RPMI8226 (cell line): ENCODE measurements at places on chromosomes 5 and 9.

DNA sequence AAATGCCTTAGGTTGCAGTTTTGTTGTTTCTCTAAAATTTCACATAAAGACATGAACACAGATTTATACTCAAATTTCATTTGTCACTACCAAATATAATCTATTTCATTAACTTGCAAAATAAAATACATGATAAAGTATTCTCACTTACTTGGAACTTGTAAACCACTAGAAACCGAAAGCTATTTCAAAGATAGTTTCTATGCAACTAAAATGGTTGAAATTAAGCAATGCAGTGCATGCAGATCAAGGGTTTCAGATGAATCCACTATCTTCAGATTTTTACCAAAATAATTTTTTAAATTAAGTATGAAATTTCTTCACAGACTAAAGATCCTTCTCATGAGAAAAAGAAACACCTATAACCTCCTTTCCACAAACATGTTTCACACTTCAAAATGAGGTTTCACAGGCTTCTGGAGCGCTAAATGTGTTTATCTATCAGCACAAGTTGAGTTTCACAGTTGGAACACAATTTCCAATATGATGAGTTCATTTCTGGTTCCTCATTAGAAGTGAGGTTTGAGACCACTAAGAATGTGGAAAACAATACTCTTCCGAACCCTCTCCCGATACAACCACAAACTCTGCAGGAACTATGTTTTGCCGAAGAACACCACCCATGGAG lies 63.9 kb downstream of the EPB41L4A start:
- DNase-seq = no peak

DNA sequence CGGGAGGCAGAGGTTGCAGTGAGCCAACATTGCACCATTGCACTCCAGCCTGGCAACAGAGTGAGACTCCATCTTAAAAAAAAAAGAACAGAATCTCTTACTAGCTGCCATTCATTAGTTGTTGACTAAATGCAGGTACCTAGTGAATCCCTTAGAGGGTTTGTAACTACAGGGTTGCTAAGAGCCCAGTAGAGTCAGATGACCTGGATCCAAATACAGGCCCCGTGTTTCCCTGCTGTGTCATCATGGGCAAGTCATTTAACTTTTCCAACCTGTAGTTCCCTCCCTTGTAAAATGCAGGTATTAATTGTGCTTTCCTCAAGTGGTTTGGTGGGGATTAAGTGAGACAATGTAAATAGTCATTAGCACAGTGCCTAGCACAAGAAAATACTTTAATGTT lies 32.8 kb downstream of the PLAC8L1 start:
- DNase-seq = no peak

GRCh38 chr5:127517110-127517479 lies 345 bp upstream of the PRRC1 start:
- no peak for DNase-seq

DNA sequence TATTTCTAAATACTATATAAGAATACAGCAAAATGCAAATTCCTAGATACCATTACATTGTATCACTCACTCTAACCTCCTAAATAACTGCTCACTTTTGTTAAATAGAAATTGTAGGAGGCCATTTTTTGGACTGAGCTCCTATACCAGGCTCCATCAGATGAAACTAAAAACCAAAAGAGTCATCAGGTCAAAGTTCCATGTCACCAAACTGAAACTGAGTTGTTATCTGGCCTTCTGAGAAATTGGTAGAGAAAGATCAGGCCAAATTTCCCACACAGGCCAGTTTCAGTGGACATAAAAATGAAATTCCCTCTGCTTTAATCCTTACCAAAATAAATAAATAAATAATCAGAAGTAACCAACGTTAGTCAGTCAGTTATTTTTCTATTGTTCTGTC lies 13.8 kb upstream of the SNX2 start:
- no peak for DNase-seq

GRCh38 chr5:172751761-172752510 lies 19.1 kb downstream of the DUSP1 start:
- no peak for DNase-seq

GRCh38 chr9:93031629-93032430 lies 26.7 kb upstream of the SUSD3 start:
- no peak for DNase-seq

DNA sequence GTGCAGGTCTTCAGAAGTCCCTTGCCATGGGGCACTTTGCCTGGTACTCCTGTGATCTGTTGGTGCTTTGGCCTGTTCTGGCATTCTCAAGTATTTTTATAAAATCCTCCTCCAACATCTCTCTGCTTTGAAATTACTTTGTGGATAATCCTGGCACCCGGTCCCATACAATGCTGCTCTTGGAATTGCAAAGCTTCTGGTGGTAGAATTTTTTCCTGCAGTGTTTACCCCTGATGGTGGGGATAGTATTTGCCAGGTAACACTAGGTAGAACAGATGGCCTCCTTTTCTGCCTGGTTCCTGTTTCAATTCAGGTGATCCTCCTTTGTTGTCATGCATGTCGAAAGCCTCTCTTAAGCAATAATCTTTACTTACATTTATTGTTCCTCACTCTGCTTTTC lies 109.8 kb upstream of the ATP10B start:
- no peak for DNase-seq

- no peak for DNase-seq
Observed at GRCh38 chr9:5670079-5670478, 41.2 kb downstream of the RIC1 start.

DNA sequence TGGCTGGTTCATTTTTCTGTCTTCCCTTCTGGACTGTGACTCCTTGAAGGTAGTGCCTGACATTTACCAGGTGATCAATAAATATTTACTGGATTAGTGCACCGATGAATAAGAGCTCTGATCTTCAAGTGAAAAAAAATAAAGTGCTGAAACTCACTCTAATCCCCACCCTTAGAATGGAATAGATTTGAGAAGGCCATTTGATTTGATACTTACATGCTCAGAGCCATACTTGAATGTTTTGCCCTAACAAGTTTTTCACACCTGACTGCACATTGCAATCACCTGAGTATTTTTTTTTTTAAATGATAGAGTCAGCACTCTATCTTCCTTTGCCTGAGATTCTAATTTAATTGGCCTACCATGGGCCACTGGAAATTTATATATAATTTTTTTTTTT lies 105.7 kb downstream of the LRRC70 start:
- no peak for DNase-seq

GRCh38 chr9:16653491-16654399 lies 216.7 kb downstream of the BNC2 start:
- DNase-seq = no peak

DNA sequence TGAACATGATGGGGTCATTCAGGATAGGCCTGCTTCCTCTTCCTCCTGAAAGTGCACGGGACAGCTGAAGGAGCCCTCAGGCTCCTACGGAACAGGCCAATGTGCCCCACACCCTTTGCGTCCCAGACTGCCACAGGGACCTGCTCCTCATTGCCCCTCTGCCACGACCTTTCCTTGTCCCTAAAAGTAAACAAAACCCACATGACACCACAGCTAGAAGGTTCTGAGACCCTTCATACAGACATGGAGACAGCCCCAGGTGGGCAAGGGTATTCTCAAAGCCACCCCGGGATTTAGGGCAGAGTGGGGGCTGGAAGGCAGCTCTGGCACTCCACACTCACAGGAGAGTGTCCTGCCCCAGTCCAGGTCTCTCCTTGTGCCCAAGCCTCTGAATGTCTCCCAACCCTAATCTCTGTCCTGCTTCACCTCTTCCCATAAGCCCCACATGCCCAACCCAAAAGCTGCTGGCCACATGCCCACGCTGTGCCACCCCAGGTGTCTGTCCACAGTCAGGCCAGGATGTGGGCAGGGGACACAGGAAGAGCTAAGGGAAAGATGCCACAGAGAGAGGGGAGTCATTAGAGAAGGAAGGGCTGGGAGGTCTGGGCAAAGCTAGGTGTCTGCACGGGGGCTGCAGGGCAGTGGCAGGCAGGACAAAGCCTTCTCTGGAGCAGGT lies 800 bp downstream of the AMBP start:
- DNase-seq = no peak

- DNase-seq = no peak
Observed at GRCh38 chr5:53167836-53168235, 58.3 kb upstream of the MOCS2 start.

- DNase-seq = no peak
Observed at GRCh38 chr5:101102506-101102905, 199.4 kb upstream of the ST8SIA4 start.

DNA sequence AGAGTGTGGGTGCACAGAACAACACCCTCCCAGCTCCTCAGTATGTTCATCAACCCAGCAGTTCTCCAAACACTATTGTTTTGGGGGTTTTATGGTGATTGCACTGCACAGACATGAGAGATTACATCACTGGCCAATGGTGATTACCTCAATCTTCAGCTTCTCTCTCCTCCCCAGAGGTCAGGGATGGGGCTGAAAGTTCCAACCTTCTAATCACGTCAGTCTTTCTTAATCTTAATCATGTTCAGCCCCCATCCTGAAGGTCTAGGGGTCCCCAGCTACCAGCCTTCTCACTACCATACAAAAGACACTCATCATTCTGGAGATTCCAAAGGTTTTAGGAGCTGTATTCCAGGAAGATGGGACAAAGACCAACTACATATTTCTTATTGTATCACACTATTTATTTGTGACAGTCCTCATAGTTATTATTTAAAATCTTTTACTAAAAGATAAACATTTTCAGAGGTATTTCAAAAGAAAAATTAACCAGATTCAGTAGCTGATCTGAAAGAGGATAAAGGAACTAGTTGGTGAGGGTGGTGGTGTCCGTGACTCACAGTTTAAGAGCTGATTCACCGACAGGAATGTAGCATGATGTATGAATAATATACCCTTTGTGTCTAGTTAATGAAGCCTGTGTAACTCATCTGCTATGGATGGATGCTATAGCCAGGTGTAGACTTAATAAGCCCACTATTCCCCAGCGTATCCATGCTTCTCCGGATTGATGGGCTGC lies 35.6 kb downstream of the RASEF start:
- no peak for DNase-seq

DNA sequence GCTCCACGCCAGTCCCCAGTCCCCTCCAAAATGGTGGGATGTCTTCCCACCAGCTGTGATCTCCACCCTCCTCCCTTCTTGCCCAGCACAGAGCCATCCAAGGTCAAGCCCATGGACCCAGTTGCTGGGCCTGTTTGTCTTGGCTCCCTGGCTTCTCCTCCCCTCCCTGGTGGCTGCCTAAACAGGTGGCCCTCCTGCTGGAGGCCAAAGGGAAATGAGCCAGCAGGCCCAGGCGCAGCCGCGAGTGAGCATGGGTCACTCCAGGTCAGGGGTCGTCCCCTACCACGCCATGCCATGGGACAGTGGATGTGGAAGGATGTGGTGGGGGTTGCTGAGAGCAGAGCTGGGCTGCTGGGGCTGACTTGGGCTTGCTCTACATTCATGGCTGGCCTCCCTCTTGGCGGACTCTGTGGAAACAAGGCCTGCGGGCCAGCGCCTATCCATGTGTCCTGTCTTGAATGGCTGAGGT lies 33.6 kb downstream of the COL15A1 start:
- DNase-seq = no peak

DNA sequence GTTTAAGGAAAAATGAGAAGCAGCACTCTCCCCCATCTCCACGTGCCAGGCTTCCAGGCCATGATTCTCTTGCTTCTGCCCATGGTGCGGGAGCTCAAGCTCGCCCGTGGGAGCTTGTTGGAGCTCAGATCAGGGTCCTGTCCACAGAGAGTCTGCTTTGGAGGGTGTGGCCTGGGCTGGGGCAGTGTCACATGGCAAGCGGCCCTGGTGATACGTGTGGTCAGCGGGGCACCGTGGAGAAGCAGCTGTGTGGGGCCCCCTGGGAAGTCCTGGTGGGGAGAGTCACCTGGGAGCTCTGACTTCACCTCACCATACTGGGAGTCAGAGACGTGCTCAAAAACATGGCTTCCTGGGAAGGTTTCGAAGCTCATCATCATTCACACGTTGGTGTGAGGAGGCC lies 275.3 kb downstream of the GADD45G start:
- DNase-seq = no peak

DNA sequence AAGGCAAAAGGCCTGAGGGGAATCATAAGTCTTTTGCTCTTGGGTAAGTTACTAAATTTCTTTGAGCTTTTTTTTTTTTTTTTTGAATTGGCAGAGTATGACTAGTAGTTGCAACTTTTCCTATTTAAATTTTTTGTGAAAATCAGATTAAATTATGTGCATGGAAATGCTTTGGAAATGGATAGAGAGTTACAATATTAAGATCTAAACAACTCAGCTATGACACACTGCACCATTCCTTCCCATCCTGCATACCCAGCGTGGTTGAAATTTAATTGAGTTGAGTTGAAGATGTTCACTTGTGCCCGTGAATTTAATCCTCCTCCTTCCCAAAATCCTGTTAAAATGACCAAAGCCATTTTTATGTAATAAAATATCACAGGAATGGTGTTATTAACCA lies 296.4 kb downstream of the ACTL7B start:
- DNase-seq = no peak

- no peak for DNase-seq
Observed at GRCh38 chr9:122562134-122562760, 9.3 kb downstream of the OR1N2 start.

DNA sequence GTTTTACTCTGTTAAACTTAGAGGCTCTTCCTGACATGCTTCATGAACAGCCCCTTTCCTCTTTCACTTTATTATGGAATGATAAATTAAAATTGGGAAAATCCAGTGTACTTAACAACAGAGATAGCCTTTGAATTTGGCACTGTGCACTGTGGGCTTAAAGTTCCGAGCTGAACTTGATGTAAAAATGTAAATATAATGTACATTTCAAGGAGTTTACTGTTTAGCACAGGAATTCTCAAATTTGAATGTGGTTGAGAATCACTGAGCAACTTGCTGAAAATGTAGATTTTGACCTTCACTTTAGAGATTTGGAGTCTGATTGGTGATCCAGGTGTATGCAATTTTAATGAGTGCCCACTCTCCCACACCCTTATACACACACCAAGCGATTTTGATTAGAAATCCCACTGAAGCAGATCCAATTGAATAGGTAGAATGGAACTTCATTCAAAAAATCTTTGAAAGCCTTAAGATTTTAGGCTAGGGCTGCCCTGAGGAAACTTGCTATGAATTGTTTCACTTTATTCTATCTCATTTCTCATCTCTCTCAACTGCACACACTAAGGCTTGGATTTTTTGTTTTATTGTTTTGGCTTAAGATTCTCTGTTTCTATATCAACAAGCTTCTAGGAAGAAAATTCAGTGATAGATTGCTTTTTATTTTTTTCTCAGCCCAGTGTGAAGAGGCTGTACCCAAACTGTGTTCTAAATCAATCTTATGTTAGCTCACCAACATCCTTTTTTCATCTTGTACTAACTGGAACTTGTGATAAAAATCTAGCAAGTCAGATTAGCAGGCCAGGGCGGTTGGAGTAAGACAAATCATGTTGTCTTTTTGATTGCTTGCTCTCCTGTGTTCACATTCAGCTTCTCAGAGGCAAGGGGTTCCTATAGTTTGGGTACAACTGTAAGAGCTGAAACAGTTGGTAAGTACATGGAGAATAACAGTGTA lies 22.9 kb downstream of the NUDT12 start:
- DNase-seq = no peak

GRCh38 chr5:59418808-59419207 lies 474.7 kb downstream of the PDE4D start:
- no peak for DNase-seq

GRCh38 chr9:116209414-116210116 lies 56.0 kb downstream of the PAPPA start:
- no peak for DNase-seq
